ENCODE measurements at places on chromosomes 12 and 14.
A peak's percentile ranks its signal among the peaks of the same experiment; 100 is the strongest.

- DNase-seq = no peak
Measured at GRCh38 chr14:71414631-71415403, 507.6 kb downstream of the PCNX1 start.

- no peak for DNase-seq
Measured at GRCh38 chr14:42070031-42070430, 463.4 kb downstream of the LRFN5 start.

GRCh38 chr14:103925316-103925715 is 2.9 kb upstream of the TDRD9 start:
- no peak for DNase-seq

DNA sequence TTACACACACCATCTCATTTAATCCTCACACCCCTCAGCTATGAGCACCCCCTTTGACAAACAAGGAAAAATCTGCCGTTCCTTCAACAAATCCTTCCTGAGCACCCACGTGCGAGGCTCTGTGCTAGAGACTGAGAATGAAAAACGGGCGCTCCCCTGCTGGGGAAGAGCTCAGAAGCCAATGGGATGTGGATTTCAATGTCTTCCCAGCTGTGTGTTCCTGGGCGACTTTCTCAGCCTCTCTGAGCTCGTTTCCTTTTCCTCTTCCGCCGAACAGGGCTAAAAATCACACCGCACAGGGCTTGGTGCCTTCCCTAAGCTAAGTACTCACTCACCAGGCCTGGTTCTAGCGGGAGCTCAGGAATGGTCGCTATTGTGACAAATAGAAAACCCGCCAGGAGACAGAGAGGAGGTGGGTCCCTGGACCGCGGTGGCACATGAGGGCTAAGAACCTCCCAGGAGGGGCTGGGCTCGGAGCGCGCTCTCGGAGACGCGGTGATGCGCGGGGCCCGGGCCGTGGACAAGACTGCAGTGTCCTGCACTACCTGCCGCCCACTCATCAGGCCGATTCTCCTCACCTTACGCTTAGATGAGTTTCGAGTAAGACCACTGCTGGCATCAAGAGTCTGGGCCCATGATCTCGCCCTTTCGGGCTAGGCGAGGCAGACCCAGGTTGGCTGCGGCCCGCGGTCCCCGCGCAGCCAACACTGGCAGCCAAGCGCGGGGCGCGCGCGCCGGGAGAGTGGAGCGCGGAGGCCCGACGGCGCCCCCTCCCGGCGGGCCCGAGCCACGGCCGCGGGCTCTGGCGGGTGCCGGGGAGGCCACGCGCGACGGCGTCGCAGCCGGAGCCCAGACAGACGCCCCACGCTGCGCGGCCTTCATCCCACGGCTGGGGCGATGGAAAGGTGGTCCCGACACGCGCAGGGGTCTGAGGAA is 17.0 kb downstream of the ZDHHC22 start:
- peak; percentile 70 for DNase-seq

DNA sequence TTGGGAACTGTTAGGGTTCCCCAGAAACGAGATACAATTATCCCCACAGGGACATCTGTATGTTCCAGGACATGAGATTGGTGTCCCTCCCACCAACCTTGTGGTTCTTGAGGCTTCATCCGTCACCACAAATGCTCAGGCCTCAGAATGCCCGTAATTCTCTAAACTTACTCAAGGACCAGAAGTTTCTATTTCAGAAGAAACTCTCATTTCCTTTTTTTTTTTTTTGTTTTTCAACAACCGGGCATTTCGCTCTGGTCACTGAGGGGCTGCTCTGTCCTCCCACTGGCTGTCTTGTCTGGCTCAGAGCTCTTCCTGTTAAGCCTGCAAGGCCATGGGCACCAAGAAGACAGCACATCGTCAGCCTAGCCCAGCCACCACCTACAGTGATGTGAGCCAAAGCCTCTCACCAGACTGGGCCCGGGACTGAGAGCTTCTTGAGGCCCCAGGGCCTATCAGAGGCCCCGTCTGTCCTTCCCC is 36.2 kb downstream of the VDR start:
- DNase-seq = no peak

DNA sequence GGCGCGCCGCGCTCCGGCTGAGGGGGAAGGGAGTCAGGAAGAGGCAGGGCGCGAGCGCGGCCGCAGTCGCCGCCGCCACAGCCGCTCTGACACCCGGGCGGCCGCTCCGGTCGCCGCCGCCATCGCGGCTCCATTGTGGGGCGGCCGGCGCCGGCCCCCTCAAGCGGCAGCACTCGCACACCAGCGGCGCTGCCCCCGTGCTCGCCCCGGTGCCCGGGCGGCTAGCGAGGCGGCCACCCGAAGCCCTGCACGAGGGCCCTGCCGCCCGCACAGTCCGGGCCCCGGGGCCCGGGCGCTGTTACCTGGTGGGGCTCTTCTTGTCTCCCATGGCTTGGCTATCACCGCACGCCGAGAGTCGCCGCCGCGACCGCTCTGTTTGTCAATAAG is 202 bp downstream of the YAF2 start:
- no peak for DNase-seq

GRCh38 chr12:110234755-110235154 is 46.3 kb upstream of the ATP2A2 start:
- DNase-seq = no peak

DNA sequence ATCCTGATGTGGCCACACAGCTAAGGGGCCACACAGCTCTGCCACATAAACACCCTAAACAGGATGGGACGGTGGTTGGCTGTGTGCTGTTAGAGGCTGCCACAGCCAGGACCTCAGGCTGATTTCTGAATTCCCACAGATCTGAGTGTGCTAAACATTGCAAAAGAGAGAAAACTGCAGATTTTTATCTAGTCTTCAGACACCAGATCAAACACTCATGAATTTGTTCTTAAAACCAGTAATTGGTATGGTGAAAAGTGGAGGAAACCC is 190.7 kb downstream of the MON2 start:
- no peak for DNase-seq

GRCh38 chr12:88615490-88615889 is 35.2 kb upstream of the KITLG start:
- no peak for DNase-seq

DNA sequence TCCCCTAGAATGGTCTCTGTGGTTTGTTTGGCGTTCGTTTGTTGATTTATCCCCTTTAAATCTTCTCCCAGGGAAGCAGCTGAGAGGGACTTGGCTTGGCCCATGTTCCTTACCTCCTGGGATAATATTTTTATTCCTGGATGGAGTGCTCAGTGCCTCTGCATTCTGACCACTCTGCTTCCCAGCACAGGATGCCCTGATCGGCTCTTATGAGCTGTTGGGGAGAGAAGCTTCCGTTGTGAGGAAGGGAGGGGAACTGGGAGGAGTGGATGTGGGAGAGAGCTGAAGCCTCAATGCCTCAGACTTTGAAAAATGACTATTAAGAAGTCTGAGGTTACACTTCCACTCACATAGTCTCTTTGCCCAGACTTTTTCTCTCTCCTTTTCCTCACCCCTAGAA is 114.8 kb downstream of the SMOC1 start:
- no peak for DNase-seq

DNA sequence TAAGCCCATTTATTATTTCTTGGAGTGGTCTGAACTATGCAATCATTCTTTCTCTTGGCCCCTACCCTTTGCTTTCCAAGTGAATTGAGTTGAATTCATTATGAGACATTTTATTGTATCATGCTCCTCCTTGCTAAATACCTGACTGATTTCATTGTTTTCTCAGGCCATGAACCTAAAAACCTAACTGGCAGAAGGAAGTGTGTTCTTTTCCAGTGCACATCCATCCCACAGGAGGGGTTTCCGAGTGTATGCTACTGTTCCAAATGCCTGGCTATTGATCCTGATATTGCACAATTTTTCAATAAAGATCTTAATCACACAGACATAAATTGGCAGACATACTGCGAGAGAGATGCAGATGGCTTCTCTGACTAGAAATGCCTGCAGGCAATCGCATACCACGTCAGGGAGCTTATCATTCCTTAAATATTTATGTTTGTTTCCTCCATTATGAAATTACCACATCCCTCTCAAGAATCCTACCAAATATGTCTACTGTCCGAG is 162.2 kb upstream of the EGLN3 start:
- no peak for DNase-seq

DNA sequence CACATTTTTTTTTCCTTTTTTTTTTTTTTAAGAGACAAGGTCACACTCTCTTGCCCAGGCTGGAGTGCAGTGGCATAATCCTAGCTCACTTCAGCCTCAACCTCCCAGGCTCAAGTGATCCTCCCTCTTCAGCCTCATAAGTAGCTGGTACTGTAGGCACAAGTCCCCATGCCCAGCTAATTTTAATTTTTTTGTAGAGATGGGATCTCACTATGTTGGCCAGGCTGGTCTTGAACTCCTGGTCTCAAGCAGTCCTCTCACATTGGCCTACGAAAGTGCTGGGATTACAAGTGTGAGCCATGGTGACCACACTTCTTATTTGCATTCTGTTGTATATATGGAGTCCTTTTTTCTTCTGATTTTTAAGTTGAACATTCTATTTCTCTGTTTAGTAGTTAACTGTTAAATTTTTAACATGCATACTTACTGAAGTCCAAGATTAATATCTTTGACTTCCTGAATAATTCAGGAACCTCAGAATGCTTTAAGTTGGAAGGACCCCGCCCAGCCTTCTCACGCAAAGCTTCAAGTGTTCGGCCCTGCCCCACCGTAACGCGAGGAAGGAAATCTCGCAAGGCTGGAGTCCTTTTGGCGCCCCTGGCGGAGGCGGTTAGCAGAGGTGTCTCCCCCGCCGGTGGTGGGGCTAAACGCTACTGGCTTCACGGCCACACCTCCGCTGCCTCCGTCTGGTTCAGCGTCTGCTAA is 21.6 kb downstream of the SPATS2 start:
- DNase-seq = no peak

DNA sequence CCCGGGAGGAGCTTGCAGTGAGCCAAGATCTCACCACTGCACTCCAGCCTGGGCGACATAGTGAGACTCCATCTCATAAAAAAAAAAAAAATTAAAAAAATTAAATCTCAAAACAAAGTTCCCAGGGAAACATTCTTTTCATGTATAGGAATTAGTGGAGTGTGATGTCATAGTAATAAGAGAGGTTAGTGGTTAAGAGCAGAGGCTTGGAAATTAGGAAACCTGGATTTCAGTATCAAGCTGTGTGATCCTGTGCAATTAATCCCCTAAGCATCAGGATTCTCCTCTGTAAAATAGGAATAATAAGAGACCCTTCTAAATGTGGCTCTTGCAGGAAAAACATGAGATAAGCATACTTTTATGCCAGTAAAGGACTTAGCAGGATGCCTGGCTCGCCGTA is 3.1 kb upstream of the TXNRD1 start:
- DNase-seq = no peak

DNA sequence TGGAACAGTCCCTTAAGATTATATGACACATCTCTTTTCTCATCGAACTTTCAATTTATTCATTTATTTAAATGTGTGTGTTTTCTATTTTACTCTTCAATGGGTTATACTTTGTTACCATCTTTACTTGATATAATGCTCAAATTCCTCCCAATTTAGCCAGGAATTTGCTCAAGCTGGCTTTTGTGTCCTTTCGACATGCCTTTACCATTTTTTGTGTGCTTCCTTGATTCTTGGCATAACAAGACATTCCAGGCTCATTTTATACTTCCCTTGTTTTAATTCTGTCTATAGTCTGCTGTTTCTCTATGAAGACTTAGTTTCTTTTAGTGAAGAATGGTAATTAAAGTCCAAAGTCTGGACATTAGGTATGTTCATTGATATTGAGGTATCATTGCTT is 315.8 kb downstream of the AEBP2 start:
- no peak for DNase-seq

GRCh38 chr12:93234641-93235040 is 143.1 kb upstream of the NUDT4 start:
- DNase-seq = peak; percentile 15

- DNase-seq = no peak
Measured at GRCh38 chr14:70114621-70115156, 74.1 kb downstream of the SLC8A3 start.

DNA sequence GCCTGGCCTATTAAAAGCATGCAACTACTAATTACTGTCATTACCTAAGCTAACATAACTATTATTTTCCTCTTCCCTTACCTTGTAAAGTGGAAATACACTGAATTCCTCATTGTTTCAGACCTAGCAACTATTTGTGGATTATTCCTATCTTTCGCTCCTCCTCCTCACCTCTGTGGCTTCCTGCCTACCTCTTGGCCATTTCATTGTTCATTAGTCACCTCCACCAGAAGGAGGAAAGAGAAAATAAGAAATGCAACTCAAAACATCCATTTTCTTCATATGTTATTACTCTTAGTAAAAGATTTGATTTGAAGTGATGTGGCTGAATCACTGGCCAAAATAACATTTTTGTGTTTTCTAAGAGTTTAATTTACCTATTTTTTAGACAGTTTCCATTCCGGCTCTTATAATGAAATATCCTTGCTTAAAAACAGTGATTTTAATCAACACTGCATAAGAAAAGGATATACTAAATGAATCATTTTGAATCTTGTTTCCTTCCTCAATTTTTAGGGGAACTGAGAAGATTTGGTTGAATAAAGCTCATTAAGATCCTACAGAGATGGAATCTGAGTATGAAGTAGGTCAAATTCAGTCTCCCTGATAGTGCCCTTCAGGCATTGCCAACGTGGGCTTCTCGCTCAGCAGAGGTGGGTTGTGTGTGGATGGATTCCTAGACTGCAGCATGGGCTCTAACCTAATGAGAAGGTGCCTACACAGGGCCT is 27.6 kb upstream of the ARHGAP5 start:
- DNase-seq = no peak

DNA sequence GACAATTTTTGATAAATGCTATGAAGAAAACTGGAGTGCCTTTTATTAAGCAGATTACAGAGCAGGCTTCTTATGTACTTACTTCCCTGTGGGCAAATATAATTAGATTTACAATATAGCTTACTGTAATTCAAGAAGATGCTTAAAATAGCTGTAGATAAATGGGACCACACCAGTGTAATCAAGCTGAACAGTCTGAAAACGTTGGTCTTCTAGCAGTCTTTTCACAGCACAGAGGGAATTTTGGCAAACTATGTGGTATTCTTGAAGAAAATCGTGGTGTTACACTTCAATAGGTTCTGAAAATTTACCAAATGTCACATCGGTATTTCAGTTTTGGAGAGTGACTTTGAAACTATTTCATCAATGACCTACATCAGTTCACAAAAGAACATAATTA is 47.7 kb downstream of the SLC16A7 start:
- no peak for DNase-seq

DNA sequence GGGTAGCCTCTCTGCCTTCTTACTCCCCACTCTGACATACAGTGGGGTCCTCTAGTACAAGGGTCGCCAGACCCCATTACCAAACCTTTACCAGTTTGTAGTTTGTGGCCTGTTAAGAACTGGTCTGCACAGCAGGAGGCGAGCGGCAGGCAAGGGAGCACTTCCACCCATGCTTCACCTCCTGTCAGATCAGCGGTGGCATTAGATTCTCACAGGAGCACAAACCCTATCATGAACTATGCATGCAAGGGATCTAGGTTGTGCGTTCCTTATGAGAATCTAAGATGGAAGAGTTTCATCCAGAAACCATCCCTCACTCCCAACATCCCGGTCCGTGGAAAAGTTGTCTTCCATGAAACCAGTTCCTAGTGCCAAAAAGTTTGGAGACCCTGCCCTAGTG is 146.5 kb downstream of the HMGA2 start:
- DNase-seq = no peak

All from NCI-H1092 (cell line).